ENCODE measurements at places on chromosomes 3 and 15.

DNA sequence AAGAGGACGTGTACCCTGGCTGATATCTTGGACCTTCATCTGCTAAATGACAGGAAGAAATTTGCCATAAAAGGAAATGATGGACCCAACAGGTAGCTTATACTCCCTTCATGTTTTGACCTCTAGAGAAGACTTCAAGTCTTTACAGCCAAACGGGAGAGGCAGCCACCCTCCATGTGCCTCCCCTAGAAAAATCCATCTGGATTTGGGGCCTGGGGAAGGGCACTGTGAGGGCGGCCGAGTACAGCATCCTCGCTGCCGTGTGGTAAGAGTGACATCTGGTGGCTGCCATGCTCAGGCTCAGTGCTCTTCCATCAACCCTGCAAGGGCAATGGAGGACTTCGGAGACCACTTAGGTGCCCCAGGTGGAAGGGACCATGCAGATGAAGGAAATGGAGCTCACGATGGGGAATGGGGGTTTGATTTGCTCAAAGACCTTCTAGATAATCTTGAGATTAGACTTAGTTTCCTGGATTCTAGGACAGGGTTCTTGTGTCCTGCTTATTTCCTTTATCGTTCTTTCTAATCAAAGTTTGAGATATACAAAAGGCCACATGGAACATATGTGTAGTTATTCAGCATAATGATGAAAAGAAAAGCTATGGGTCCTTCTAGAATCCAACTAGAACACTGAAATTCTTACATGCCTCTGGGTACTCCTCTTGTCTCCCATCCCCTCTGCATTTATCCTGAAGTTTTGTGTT lies 44.4 kb downstream of the AQP9 start:
- no peak for ATAC-seq

DNA sequence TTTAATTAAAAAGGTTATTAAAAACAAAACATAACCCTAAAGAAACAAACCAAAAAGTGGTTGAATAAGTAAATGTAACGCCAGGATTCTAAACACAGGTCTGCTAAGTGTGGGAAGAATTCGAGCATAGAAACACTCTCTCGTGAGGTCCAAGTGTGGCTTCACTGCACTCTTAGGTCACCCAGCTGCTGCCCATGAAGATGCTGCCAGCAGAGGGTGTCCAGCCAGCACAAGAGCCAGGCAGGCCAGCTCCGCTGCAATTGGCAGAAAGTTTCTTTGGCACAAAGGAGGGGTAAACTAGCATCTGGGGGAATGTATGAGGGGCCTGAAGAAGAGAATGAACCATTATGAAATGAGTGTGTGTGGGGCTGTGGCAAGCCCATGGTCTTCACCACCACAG lies 215.7 kb upstream of the FEZF2 start:
- peak; percentile 16 for ATAC-seq

GRCh38 chr3:124731760-124732159 lies 1.5 kb downstream of the UMPS start:
- no peak for ATAC-seq

- ATAC-seq = no peak
Observed at GRCh38 chr15:37143351-37143750, 43.0 kb upstream of the MEIS2 start.

DNA sequence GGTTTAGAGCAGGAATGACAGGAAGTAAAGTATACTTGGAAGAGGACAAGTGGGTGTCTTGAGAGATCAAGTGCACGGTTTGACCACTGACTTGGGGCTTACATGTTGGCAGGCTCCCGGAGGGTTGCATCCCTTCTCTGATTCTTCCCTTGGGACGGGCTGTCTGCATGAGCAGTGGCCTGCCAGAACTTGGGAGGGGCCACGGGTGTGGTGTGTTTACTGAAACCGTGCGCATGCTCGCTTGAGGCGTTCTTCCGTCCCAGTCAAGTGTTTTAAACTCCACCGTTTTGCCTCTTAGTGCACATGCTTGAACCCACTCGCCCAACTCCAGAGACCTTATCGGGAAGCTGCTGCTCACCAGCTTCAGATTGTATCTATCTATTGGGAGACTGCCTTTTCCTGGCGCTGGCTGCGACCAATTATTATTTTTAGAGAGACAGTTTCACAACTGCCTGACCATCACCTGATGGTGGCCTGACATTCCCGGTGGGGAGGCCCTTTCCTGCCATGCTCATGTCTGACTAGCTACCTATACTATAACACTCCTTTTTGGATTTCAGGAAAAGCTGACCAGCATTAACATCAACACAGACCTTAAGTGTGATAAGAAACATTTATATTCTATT lies 14.9 kb upstream of the C3orf22 start:
- no peak for ATAC-seq
